COR-L47 (cell line): ENCODE measurements at places on chromosomes 5 and 9.

DNA sequence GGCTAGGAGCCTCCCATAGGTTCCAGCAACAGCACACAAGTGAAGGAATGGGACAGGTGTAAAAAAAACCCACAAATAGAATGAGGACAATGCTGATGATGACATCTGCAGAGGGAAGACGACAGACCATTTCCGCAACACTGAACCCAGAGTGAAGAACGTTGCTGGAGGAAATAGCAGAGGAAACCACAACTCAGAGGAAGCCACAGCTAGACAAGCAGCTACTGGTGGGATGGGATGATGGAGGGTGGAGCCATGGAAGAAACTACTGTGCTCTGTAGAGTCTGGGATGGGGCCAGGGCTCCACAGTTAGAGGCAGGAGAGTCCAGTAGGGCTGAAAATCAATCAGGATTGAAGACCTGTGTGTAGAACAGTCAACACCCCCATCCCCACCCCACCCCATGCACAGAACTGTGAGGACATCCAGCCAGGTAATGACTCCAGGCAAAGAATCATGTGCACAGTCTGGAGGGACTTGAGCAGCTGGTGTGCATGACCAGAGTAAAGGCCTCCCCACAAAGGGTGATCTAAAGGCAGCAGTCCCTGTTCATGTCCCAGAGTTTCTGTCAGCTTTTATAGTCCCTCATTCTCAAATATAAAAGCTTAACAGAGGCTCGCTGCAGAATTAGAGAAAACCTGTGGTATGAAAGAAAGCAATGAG lies 65.2 kb upstream of the SPIN1 start:
- DNase-seq: no peak

DNA sequence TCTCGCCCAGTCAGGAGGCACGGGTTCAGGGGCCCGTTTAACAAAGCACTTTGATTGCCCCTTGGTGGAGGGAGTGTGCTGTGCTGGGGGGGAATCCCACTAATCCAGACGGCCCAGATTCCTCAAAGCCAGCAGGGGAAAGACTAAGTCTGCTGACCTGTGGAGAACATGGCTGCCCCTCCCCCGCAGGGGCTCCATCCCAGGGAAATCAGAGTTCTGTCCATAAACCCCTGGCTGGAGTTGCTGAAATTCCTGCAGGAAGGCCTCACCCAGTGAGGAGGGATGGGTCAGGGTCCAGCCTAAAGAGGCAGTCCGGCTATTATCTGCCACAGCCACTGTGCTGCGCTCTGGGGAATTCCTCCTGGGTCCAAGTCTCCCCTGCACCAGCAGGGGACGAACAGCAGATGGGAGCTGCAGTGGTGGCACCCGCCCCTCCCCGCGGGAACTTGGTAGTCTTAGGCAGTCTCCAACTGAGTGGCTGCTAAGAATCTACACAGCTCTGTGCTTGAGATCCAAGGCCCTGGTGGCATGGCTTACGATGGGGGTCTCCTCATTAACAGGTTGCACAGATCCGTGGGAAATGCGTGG lies 174.0 kb upstream of the DAB2 start:
- no peak for DNase-seq

DNA sequence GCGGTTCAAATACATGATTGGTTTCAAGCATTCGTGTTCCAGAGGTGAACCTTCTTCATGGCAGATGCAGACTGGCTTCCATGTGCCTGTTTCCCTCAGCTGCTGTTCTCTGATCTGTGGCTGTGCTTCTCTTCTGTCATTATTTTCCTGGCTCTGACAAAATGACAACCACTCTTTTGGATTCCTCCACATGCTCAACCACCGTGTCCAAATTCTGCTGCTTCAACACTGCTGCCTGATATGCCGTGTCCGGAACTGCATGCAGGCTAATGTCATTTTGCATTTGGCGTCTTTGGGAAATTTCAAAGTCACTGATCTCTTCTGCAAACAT lies 368.7 kb upstream of the ZNF608 start:
- DNase-seq: no peak

- DNase-seq: no peak
Measured at GRCh38 chr5:143484601-143485000, 81.1 kb upstream of the NR3C1 start.

DNA sequence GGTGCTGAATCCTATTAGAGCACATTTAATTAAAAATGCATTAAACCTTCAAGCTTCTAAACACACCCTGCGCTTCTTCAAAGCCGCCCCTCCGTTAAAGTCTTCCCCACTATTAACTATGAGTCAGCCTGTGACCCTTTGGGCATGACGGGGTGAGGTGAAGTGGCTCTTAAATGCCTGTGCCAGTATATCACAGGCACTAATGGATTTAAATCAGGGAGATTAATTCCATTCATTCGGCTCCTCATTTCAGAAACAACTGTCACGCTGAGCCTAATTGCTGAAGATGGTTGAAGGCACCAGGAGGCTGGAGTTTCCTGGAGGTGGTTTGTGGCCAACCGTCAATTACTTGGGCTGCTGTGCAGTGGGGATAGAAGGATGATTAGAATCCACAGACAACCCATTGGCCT lies 192.6 kb upstream of the MSX2 start:
- peak; percentile 92 for DNase-seq

- no peak for DNase-seq
Measured at GRCh38 chr5:180469586-180469865, 24.7 kb upstream of the CNOT6 start.

DNA sequence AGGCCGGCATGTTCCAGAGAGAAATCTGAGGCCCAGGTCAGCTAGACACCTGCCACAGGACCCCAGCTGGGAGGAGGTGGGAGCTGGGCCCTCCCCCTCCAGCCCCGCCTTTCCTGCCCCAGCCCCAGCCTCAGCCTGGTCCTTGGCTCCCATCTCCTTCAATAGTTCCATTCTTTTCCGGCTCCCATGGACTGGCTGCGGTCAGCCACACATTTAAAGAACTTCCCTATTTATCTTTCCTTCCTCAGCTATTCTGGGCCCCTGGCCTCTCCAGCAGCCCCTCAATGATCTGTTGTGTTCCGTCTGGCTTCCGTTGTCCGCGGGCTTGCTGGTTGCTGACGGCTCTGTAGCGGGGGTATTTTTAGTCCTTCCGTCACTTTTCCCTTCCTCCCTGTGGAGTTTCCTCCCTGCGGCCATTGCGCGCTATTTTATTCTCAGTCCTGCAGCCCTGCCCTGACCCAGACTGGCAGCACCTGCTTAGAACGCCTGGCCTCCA lies 73.8 kb downstream of the AMBP start:
- DNase-seq: no peak

DNA sequence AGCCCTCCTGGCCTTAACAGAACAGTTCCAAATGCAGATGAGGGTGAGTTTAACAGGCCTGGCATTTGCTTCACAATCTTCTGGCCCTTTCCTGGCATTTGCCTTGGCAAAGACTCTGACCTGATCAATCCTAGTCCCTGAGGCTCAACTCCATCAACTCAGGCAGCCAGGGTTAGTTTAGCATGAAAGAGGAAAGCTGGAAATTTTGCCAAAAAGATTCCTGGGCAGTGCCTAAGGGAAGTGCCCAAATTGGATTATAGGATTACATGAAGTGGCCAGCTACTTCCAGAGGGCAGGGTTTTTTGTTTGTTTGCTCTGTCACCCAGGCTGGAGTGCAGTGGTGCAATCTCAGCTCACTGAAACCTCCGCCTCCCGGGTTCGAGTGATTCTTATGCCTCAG lies 36.8 kb downstream of the PCDHAC2 start:
- no peak for DNase-seq

GRCh38 chr9:99720455-99721050 lies 101.1 kb upstream of the NR4A3 start:
- DNase-seq: no peak

DNA sequence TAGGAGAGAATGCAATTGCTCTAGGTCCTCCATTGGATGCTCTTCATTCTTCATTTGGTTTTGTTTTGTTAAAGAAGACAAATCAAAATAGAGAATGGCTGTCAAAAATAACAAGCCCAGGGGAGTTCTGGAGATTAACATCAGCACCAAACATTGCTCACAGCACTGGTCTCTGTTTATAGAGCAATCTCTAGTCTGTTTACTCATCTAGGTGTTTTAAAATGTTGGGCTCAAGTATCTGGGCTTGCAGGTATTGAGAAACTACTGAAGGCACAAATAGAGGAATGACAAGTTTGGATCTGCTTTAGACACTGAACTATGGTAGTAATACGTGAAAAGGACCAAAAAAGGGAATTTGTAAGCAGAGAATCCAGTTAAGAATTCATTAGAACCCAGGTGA lies 77.0 kb upstream of the TMC1 start:
- no peak for DNase-seq

DNA sequence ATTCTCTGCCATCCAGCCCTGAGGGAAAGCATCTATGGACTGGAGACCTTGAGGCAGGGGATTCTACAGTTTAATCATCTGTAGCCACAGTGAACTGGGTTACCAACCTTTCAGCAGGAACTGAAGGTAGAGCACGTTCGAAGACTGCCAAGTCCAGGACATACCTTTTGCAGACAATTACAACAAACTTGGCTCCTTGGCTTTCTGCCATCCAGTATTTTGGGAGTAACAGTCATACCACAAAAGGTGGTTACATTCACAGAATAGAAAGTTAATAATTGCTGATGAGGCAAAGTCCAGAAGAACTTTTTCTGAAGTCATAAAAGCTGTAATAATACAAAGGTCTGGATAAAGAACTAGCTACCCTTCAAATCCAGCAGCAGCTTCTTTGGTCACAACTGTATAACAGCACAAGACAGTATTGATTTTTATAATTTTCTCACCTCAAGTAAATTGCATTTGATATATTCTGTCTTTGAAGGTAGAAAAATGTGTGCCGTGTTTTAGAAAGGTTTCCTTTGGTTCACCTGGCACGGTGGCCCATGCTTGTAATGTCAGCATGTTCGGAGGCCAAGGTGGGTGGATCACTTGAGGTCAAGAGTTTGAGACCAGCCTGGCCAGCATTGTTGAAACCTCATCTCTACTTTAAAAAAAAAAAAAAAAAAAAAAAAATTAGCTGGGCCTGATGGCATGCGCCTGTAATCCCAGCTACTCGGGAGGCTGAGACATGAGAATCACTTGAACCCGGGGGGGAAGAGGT lies 236.6 kb downstream of the NR3C1 start:
- DNase-seq: no peak

GRCh38 chr5:112346411-112347044 lies 72.5 kb downstream of the EPB41L4A start:
- DNase-seq: no peak

DNA sequence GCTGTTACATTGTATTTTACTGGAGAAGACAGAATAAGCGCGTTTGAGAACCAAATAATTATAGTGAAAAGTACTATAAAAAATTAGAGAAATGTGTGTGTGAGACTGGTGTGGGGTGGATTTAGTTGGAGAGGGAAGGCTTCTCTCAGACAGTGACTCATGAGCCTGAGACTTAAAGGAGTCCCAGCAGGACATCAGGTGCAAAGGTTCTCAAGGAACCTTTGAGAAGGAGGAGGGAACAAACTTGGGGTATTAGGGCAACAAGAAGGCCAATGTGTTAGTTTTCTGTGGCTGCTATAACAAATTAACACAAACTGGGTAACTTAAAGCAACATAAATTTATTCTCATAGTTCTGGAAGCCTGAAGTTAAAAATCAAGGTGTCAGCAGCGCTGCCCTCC lies 4.9 kb downstream of the DDX4 start:
- no peak for DNase-seq

GRCh38 chr9:73219985-73220626 lies 68.4 kb downstream of the ANXA1 start:
- DNase-seq: no peak

DNA sequence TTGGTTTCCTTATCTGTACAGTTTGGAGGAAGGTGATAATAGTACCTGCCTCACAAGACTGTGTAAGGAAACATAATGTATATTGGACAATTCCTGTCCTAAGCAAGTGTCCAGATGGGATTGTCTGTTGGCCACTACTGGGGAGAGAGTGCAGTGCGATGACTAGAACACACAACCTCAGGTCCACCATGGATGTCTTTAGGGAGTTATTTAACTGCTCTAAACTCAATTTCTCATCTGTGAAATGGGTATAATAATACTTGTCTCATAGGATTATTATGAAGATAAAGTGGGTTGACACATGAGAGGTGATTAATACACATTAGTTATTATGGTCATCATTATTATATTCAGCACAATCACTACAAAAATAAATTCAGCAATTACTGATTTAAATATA lies 63.1 kb downstream of the CAST start:
- no peak for DNase-seq
